ENCODE measurements at places on chromosomes 16 and 17.

- DNase-seq = no peak
Observed at GRCh38 chr16:47612711-47613110, 151.6 kb downstream of the PHKB start.

- peak; percentile 97 for DNase-seq
Observed at GRCh38 chr17:44006598-44007345, 2.4 kb downstream of the NAGS start.

- no peak for DNase-seq
Observed at GRCh38 chr17:33513769-33514168, 220.7 kb upstream of the ASIC2 start.

DNA sequence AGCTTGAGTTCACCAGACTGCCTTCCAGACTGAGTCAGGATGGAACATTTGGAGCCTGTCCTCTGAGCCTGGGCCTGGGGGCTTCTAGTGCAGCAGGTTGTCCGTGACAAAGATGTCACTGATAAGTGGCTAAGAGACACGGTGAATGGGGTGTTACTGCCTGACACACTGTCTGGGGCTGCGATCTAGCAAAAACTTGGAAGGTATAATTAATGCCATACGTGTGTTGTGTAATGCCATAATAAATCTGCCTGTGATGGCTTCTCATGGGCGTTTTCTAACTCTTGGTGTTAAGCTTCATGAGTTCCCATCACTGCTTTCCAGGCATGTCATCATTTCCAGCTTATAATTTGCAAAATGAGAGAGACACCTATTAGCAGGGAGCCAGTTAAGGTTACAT, 215.4 kb downstream of the UTP18 start:
- DNase-seq = no peak

DNA sequence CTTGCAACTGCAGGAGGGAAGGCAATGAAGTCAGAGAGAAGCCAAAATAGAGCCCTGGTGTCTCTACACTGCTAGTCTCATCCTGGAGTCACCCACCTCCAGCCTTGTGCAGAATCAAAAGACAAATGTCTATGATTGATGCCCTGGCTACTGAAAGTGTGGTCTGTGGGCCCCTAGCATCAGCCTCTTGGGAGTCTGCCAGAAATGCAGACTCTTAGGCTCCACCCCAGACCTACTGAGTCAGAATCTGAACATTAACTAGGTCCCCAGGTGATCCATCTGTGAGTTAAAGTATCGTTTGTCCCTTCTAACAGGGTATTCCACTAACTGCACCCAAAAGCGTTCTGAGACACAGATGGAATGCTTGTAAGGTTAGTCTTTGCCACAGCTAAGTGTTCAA, 21.2 kb downstream of the EARS2 start:
- no peak for DNase-seq

DNA sequence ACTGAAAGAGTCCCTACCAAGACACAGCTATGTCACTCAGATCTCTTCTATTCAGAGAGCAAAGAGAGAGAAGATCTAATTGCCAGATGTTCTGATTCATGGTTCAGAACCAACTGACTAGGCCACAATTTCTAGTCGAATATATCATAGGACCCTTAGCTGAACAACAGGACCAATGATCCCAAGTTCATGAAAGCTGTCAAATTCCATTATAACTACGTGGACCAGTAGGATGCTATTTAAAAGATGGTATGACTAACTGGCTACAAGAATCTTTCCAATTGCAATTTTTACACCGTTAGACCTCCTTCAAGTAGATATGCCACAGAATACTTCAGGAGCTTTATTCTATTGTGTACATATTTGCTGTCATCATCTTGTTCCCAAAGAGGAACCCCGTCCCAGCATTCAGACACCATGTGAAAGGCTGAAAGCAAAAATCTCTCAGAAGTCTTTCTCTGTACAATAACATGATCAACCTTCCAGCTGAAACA, 26.0 kb downstream of the DCUN1D3 start:
- DNase-seq = no peak

- no peak for DNase-seq
Observed at GRCh38 chr16:51592001-51592501, 441.0 kb upstream of the SALL1 start.

DNA sequence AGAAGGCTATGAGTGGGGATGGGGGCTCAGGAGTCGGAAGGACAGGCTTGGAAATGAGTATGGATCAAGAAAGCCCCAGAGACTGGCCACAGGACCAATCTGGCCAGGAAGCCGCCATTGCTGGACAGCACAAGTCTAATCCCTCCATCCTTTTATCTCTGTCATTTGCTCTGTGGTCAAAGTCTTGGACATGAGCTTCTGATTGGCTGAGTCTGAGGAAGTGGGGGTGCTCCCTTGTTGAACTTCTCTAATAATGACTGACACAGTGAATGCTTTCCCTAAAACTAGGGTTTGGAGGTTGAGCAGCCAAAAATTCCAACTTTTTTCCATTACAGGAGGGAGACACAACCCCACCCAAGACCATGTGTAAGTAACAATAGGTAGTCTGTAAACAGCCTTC, 97.4 kb downstream of the MARF1 start:
- no peak for DNase-seq

DNA sequence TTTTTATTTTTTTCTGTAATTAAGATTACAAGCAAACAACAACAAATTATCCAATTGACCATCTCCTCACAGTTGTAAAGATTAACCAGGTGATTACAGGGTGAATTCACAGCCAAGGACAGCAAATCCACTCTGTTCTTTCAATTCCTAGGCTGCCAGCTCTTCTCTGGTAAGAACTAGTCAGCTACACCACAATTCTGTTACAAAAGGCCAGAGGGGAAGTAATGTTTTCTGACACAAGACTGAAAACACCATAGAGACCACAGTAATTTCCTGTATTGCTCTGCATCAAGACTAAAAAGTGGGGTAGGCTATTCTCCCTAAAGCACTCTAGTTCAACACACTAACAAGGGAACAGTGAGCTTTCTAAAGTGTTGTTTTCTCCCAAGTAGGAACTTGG, 10.6 kb downstream of the CA10 start:
- no peak for DNase-seq

DNA sequence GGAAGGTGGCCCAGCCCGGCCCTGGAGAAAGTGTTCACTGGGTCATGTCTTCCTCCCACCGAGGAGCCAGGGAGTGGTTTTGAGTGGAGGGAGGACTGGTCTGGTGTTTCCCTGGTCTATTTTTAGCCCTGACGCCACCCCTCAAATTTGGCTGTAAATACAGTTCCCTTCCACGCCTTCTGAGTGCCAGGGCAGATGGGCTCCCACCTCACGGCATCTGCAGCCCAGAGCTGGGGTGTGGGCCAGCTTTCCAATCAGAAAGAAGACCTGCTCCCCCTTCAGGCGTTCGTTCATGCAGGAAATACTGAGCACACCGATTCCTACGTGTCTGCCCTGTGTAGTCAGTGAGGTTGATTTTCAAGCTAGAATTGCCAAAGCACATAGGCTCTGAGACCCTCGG, 53.7 kb downstream of the SNX20 start:
- peak; percentile 34 for DNase-seq

DNA sequence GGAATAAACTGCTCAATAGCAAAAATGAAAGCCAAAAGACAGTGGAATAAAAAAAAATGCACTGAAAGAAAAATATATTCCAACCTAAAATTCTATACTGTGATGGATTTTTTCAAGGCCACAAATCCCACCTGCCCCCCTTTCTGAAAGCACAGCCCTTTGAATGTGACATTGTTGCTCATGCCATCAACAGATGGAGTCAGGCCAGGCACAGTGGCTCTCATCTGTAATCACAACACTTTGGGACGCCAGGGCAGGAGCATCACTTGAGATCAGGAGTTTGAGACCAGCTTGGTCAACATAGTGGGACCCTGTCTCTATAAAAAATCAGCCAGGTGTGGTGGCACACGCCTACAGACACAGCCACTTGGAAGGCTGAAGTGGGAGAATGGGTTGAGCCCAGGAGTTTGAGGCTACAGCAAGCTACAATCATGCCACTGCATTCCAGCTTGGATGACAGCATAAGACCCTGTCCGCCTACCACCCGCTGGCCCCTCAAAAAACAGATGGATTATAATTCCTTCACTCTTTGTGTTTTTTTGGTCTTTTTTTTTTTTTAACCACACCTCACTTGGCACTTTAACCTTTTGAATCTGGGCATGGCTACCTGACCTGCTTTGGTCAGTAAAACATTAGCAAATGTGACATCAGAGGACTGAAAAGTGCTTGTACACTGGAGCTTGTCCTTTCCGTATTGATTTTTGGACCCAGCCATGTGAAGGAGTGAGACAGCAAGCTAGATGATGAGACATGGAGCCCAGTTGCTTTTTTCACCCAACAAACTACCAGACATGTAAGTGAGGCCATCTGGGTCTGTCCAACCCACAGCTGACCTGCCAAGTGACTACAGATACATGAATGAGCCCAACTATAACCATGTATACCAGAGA, 36.3 kb downstream of the GLG1 start:
- no peak for DNase-seq

DNA sequence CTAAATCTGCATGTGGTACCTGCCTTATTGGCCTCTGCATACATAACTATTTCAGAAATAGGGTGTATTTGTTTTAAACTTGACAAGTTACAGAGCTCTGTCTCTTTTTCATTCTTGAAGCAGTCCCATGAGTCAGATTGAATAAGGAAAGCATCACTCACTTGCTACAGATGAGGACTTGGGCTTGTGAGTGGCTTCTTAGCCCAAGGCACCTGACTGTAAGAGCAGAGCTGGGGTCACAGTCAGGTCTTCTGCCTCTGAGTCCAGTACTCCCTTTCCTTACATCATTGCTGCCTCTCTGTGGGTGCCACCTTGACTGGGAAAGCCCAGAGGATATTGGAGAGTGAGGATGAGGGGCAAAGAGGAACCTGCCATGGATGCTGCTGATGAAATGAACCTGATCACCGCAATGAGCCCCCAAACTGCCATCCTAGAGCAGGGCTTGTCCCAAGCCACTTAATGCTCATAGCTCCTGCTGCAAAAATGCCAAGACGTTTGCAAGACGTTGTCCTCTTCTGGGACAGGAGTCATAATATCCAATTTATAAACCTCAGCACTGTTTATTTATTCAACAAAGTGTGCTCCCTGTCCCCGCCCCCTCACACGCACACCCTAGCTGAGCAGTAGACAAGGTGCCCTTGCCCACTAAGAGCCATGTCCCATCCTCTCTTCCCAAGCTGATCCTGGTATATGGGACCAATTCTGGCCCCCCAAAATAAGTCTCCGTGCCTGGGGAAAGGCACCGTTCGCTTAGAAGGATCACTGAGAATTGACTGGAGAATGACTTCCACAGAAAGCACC, 74.1 kb downstream of the CCDC182 start:
- no peak for DNase-seq

DNA sequence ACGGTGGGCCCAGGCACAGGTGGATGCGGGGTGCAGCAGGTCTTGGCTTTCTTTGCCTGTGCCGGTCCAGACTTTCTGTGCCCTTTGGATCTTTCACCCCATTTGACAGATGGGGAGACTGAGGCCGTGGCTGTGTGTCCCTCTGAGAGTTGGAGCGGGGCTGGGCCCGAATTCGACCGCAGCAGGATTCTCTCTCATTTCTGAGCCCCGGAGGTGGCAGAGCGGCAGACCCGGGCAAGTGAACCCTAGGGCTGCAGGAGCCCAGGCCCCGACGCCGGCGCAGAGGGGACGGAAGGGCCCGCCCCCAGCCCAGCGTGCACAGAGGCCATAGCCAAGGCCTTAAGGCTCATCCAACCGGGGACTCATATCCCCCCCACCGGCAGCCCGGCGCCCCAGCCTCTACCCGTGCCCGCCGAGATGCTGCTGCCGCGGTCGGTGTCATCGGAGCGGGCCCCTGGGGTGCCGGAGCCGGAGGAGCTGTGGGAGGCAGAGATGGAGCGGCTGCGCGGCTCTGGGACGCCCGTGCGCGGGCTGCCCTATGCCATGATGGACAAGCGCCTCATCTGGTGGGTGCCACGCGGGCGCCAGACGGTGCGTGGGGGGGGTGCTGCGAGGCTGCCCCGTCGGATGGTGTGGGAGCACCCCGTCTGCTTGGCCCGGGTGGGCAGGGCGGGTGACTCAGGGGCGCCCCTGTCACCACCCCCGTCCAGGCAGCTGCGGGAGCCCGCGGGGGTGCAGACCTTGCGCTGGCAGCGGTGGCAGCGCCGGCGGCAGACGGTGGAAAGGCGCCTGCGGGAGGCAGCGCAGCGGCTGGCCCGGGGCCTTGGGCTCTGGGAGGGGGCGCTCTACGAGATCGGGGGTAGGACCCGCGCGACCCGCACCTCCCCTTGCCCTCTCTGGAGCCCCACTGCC, 857 bp downstream of the TMC8 start:
- DNase-seq = peak; percentile 64

DNA sequence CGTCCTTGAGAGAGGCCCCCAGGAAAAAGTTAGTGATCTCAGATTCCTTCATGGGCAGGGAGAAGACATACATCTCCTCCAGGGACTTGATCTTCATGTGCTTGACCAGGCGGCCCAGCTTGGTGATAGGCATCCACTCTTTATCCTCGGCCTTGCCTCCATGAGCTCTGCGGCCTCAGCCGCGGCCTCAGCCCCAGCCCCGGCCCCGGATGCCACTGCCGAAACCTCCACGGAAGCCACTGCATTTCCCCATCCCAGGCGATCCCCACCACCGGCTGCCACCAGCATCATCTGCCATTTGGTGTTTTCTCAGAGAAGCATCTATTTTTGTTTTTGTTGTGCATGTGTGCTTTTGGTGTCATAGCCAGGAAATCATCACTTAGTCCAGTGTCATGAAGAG, 16.7 kb upstream of the DHRS11 start:
- DNase-seq = no peak

- DNase-seq = no peak
Observed at GRCh38 chr17:74252211-74252610, 21.8 kb upstream of the DNAI2 start.

DNA sequence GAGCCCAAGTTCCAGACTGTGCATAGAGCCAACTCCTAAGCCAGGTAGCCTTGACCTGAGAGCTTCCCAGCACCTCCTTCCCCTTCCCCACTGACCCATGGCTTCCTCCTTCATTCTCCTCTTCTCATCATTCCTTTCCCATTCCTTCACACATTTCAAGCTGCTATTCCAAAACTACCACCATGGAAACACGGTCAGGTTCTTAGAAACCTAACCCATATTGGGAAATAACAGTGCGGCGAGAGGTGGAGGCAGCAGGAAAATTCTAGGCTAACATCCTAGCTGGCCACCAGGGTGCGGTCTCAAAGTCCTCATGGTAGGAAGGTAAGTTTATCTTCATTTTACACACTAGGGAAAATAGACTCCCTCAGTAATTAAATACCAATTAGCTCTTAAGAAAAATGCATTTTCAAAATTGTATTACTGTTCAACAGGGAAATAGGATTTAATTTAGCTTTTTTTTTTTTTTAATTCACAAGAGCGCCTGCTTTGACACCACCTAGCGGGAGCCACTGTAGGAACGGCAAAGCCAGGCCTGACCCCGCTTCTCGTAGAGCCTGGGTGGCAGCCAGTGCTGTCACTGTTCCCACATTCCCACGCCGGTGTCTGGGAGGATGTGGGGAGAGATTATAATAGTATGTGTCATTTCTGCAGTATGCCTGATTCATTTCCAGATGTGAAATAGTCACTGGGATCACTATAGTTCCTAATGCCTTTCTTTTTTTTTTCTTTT, 14.0 kb upstream of the SPHK1 start:
- DNase-seq = no peak

Measured in activated naive CD4-positive, alpha-beta T cell treated with Interleukin-2 at 50 U/mL for 16 hours (primary cell).